ENCODE measurements at places on chromosomes 12 and 14.

DNA sequence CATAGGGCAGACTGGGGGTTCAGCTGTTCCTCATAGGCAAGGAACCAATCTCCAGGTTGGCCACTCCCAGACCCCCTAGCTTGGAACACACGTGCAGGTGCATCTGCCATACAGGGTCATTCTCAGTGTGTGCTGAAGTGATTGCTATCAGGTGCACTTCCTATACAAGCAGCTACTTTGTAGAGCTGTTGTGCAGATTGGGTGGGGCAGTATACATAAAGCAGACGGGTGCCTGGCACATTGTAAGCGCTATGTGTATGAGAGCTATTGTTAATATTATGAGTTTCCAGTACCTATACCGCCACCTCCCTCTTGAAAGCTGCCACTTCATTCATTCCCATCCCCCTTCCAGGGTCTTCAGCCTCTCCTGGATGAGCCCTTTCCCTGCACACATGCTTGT, 17.3 kb downstream of the IRF2BPL start:
- no peak for DNase-seq

- no peak for DNase-seq
Measured at GRCh38 chr12:1054117-1054870, 63.3 kb downstream of the ERC1 start.

- no peak for DNase-seq
Measured at GRCh38 chr12:18221726-18222125, 39.6 kb upstream of the PIK3C2G start.

DNA sequence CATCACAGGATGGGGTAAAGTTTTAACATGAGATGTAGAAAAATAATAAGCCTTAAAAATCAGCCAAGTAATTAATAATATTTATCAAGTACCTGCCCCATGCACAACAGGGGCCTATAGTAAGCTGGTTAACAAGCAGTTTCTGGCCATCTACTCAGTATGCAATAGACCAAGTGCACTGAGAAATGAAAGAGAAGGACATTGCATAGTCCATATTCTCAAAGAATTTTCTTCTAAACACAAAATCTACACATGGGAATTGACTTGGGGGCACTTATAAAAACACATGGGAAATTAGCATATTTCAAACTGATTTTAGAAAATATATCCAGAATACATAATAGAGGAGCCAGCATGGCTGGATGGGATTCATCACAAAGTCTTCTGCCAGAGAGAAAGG, 109.5 kb downstream of the DIO2 start:
- DNase-seq, result no peak

GRCh38 chr14:73945159-73945670, 4.7 kb downstream of the FAM161B start:
- DNase-seq, result no peak

DNA sequence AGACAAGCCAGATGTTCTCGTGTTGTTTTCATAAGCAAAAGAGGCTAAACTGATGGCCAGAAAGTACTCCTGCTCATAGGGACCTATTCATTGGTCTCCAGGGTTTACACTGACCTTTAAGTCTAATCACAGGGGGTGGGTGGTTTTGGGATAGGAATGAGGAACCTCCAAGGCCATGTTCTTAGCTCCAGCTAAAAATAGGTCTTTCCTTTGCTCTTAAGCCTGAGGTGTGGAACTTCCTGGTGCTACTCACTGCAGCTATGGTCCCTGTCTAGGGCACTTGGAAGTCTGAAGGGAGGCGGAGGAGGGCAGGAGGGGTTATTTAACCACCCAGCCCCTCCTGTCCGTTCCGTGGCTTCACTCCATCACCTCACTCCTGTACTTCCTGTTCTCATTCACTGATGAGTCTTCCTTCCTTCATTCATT, 18.6 kb downstream of the GPRC5A start:
- no peak for DNase-seq

DNA sequence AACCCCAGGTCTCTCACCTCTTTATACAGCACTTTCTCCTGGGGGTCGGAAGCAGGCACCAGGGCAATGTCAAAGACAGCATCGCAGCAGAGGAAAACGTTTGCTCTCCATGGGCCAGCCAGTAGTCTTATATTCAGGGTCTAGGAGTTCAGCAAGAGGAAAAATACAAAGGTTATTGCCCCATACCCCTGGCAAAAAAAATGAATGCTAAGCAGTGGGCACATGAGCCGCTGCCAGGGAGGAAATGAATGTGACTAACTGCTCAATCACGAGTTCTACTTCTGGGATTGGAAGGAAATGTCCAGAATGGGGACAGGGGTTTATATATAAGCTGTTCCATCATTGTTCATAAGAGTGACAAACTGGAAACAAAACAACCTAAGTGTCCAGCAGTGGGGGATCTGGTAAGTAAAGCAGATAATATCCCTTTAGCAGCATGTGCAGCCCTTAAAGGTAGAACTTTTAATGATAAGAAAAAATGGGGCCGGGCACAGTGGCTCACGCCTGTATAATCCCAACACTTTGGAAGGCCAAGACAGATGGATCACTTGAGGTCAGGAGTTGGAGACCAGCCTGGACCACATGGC, 53.8 kb downstream of the PHETA1 start:
- no peak for DNase-seq

- DNase-seq, result no peak
Measured at GRCh38 chr12:49673446-49674317, 33.5 kb downstream of the FMNL3 start.

GRCh38 chr14:71142375-71143038, 235.2 kb downstream of the PCNX1 start:
- DNase-seq, result no peak

DNA sequence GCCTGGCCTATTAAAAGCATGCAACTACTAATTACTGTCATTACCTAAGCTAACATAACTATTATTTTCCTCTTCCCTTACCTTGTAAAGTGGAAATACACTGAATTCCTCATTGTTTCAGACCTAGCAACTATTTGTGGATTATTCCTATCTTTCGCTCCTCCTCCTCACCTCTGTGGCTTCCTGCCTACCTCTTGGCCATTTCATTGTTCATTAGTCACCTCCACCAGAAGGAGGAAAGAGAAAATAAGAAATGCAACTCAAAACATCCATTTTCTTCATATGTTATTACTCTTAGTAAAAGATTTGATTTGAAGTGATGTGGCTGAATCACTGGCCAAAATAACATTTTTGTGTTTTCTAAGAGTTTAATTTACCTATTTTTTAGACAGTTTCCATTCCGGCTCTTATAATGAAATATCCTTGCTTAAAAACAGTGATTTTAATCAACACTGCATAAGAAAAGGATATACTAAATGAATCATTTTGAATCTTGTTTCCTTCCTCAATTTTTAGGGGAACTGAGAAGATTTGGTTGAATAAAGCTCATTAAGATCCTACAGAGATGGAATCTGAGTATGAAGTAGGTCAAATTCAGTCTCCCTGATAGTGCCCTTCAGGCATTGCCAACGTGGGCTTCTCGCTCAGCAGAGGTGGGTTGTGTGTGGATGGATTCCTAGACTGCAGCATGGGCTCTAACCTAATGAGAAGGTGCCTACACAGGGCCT, 27.6 kb upstream of the ARHGAP5 start:
- no peak for DNase-seq

DNA sequence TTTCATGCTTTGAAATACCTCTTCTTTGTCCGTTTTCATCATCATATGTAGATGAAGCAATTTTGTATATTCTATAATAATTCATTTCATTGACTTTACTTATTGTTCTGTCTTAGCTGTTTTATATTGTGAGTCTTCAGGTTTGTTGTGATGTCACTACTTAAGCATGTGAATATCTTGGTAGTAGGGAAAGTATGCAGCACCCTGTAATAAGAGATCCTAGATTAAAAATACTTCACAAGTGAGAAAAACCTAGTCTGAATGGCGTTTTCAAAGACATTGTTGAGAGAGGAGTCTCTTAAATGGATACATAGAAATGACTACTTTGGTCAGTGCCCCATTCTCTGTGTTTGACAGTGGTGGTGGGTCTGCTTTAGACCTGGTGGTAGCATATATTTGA, 61.4 kb downstream of the SLC16A7 start:
- no peak for DNase-seq

GRCh38 chr14:22542360-22542759, 46.7 kb downstream of the DAD1 start:
- DNase-seq, result no peak

DNA sequence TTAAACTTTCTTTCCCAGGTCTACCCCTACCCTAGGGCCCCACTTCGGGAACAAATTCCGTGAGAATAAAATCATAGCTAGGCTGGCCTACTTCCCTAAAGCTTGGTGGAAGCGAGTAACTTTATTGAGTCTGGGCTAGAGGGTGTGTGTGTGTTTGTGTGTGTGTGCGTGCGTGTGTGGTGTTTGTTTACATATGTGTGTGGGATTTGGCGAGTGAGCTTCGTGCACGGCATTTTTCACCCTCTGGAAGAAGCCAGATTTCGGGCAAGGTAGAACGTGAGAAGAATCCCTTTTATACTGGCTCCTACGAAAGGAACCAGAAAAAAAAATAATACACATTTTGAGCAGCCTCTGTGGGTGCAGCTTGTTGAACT, 7.5 kb upstream of the LHX5 start:
- no peak for DNase-seq

GRCh38 chr12:34595749-34596733, 573.7 kb downstream of the ALG10 start:
- DNase-seq, result no peak
